Activated naive CD8-positive, alpha-beta T cell treated with anti-CD3 and anti-CD28 coated beads, Interleukin-2, amount 10 ng/mL, durations not matched to agents 7 days and 5 days (primary cell): ENCODE measurements at places on chromosomes 2 and 18.

DNA sequence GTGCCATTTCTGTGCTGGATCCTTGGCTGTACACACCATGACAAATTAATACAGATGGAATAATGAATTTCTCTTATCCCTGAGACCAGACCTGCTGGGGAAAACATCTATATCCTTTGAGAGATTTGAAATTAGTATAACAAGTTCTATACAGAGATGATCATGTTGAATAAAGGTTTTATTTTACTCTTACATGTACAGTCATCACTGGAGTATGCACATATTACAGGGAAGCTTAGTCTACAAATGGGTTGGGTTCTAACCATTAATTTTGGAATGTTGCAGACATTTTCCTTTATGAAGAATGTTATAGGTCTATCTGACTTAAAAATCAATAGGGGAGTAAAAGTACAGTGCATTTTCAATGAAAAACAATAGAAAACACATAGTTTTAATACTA, 29.9 kb upstream of the MMADHC start:
- no peak for DNase-seq

- DNase-seq: no peak
Measured at GRCh38 chr2:238848976-238849853, 1.3 kb downstream of the TWIST2 start.

DNA sequence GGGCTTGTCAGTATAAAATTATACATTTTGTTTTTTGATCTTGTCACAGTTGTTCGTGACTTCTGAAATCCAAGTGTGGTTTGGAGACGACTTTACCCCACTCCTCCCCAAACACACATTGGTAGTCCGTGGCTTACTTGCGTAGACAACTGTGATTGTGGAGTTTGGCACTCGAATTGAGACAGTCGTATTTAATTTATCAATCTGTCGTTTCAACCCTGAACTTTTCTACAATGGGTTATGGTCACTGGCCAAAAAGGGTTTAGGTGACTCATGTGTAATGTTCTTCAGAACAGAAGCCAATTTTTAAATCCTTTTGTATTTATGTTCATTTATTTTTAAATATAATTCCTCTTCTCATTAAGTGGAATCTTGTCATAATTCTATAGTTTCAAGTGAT, 129.9 kb downstream of the SPTBN1 start:
- no peak for DNase-seq

GRCh38 chr2:30257266-30258214, 26.2 kb downstream of the LBH start:
- DNase-seq: no peak
